ENCODE measurements at places on chromosomes 6 and 20. TPM values are rescaled to one million over a fixed set of nuclear protein-coding genes. Genes with fewer than 3 reads are reported as not detected.

The PRKN gene
- total RNA-seq = not detected

DNA sequence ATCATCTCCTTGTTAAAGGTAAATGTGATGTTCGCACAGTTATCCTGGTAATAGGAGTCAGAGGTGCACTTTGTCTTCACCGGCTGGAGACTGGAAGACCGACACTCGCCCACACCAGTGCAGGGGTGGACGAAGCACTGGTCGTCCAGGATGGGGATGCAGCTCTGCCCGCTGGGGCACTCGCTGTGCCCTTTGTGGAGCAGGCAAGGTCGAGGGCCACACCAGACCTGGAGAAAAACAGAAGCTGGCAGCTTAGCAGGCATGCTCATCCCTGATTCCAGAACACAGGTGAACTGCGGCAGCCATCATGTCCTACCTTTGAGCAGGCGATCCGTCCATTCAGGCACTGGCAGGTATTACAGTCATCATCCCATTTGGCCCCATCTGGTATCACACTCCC lies 32.3 kb downstream of the JAG1 start:
- no peak overlapping the region for H3K27ac ChIP-seq
- no peak for DNase-seq
- no peak overlapping the region for H3K4me3 ChIP-seq
- H3K4me1 ChIP-seq = peaks cover 30% of the 10 kb centered on the region
- H3K36me3 ChIP-seq = peaks cover 29% of the 10 kb centered on the region

GRCh38 chr6:1629316-1629715 lies 19.6 kb downstream of the FOXC1 start:
- no peak overlapping the region for H3K27ac ChIP-seq
- no peak for DNase-seq

GRCh38 chr6:15841937-15842726 lies 179.3 kb upstream of the DTNBP1 start:
- H3K4me1 ChIP-seq = no peaks in the 10 kb centered on the region
- no peak overlapping the region for H3K4me3 ChIP-seq
- no peaks in the 10 kb centered on the region for H3K27me3 ChIP-seq
- no peak overlapping the region for H3K27ac ChIP-seq
- no peaks in the 10 kb centered on the region for H3K36me3 ChIP-seq

DNA sequence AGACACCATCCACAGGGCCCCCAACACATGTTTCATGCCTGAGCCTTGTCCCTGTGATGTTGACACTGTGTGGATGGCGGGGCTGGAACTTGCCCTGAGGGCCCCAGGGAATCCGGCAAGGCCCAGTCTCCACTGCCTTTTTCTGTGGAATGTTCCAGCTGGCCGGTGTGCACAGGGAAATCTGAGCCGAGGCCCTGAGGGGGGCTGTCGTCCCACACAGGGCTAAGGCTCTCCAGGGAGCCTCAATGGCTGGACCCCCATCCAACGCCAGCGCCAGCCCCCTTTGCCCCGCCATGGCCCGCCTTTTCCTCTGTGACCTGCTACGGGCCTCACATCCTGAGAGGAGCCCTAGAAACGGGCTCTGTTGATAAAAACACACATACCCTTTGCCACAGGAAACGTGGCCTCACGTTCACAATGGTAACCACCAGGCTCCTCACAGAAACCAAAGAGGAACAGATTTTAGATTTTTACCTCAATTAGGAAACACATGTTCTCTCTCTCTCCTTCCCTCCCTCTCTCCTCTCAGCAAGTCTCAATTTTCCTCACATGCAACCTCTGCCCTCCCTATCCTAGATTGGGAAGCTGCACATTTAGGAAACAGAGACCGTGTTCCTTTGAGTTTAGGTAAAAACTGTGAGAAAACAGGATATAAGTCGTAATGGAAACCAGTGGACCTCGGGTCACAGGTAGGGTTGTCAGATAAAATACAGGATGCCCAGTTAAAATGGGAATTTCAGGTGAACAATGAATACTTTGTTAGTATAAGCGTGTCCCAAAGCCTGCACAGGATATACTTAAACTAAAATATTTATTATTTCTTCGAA lies 13.7 kb upstream of the ZNF831 start:
- peak; percentile 86 for DNase-seq
- H3K27me3 ChIP-seq = peaks cover 3% of the 10 kb centered on the region
- no peak overlapping the region for H3K27ac ChIP-seq
- H3K4me3 ChIP-seq = no peak overlapping the region
- H3K4me1 ChIP-seq = peaks cover 13% of the 10 kb centered on the region
- H3K36me3 ChIP-seq = no peaks in the 10 kb centered on the region

DNA sequence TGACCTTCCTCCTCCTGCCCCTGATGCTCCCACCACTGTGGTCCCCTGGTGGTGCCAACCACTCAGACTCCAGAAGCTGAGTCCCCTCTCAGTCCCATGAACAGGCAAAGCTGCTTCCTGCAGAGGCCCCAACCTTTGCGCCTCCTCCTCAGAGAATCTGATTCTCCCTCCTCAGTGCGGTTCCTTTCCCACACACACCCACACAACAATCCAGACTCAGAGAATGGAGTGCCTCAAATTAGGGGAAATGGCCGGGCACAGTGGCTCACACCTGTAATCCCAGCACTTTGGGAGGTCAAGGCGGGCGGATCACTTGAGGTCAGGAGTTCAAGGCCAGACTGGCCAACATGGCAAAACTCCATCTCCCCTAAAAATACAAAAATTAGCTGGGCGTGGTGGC lies 23.0 kb downstream of the RIPOR3 start:
- no peak overlapping the region for H3K27ac ChIP-seq
- no peak for DNase-seq
- H3K36me3 ChIP-seq = no peaks in the 10 kb centered on the region
- peaks cover 9% of the 10 kb centered on the region for H3K4me1 ChIP-seq
- peaks cover 3% of the 10 kb centered on the region for H3K27me3 ChIP-seq
- no peak overlapping the region for H3K4me3 ChIP-seq

DNA sequence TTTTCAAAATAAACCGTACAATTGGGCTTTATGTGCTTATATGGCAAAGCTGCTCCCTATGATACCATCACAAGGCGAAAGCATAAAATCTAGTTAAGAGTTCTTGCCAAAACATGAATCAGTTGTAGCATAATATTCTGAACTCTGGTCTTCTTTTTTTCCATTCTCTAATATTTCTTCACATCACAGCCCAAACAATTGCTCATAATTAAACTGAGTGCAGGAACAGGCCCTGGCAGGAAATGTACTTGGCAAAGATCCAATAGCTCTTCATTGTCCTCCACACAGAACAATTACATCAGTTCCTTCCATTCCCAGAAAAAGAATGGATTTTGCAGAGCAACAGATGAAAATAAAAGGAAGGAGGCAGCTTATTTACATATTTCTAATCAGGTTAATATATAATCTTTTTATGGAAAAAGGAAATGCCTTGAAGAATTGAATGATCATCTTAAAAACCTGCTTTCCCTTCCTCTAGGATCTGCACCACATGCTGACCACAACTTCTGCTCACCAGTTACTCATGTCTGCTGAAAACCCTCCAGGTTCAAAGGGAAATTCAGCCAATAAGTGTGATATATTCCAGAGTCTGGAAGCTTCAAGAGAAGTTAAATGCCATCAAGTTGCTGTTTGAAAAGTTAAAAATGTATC lies 123.3 kb upstream of the COL21A1 start:
- peak; percentile 38 for DNase-seq
- no peaks in the 10 kb centered on the region for H3K36me3 ChIP-seq
- no peak overlapping the region for H3K4me3 ChIP-seq

The HCRTR2 gene
- 0.04 TPM for total RNA-seq

GRCh38 chr6:51528556-51528955 lies 558.9 kb downstream of the PKHD1 start:
- no peak for DNase-seq
- H3K27ac ChIP-seq = no peak overlapping the region
- no peak overlapping the region for H3K4me3 ChIP-seq
- H3K36me3 ChIP-seq = no peaks in the 10 kb centered on the region
- no peaks in the 10 kb centered on the region for H3K27me3 ChIP-seq
- H3K4me1 ChIP-seq = no peaks in the 10 kb centered on the region

- DNase-seq = no peak
- H3K27ac ChIP-seq = no peak overlapping the region
- H3K4me1 ChIP-seq = no peaks in the 10 kb centered on the region
- H3K27me3 ChIP-seq = no peaks in the 10 kb centered on the region
- H3K4me3 ChIP-seq = no peak overlapping the region
Observed at GRCh38 chr6:2109796-2110195, 135.6 kb downstream of the GMDS start.

DNA sequence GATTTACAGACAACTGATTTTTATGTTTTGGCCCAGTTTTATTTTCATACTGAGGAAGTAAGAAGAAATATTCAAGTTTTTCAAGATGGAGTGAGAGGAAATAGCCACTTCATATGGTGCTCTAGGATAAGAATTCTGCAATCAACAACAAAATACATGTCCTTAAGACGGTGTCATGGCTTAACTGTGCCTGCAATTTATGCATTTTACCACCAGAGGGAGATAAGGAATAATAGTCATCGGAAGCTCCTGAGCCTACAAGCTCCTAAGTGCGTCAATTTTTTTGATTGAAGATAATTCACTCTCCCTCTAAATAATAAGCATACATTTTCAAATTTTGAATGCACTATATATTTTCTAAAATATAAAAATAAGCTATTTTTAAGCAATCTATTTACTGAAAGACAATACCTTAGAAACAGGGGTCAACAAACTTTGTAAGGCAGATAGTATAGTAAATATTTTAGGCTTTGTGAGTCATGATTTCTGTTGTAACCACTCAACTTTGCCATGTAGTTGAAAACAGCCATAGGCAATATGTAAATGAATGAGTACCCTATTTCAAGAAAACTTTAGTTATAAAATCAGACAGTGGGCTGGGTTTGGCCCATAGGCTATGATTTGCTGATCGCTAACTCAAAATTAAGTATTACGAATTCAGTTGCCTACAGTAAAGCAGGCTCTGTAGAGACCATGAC lies 230.9 kb upstream of the DTNBP1 start:
- DNase-seq = peak; percentile 57
- no peaks in the 10 kb centered on the region for H3K27me3 ChIP-seq
- H3K27ac ChIP-seq = no peak overlapping the region
- no peaks in the 10 kb centered on the region for H3K36me3 ChIP-seq

Data from SJCRH30 (cell line).